ENCODE measurements at places on chromosomes 1 and 21.

DNA sequence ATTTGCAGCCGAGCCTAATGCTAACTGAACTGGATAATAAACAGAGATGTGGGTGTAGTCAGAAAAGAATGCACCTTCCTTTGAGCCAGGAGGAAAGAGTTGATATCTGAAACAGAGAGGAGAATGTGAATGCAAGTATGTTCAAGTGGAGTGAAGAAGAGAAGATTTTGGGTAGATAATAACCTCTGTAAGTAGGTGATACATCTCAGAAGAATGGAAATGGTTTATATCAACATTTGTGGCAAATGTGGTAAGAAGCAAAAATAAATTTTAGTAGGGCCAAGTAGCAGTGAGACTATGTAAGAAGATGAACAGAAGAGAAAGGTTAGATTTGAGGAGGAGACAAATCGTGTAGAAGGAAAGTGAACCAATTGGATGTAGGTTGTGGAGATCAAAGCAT is 1.7 kb upstream of the DNTTIP2 start:
- no peak for DNase-seq

DNA sequence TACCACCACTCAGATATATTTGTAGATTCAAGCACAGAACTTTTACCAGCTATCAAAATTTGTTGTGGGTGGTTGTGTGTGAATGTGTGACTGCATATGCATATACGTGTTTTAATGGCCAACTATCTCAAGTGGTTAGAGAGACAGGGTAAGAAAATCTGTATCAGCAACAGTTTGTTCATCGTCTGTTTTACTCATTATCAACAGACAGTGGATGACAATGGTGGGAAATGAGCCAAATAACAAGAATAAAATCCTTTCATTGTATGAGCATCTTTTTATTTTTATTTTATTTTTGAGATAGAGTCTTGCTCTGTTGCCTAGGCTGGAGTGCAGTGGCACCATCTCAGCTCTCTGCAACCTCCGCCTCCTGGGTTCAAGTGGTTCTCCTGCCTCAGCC is 22.7 kb upstream of the DYNLT5 start:
- DNase-seq, result no peak

- no peak for DNase-seq
Observed at GRCh38 chr1:86227026-86227425, 70.5 kb upstream of the COL24A1 start.

DNA sequence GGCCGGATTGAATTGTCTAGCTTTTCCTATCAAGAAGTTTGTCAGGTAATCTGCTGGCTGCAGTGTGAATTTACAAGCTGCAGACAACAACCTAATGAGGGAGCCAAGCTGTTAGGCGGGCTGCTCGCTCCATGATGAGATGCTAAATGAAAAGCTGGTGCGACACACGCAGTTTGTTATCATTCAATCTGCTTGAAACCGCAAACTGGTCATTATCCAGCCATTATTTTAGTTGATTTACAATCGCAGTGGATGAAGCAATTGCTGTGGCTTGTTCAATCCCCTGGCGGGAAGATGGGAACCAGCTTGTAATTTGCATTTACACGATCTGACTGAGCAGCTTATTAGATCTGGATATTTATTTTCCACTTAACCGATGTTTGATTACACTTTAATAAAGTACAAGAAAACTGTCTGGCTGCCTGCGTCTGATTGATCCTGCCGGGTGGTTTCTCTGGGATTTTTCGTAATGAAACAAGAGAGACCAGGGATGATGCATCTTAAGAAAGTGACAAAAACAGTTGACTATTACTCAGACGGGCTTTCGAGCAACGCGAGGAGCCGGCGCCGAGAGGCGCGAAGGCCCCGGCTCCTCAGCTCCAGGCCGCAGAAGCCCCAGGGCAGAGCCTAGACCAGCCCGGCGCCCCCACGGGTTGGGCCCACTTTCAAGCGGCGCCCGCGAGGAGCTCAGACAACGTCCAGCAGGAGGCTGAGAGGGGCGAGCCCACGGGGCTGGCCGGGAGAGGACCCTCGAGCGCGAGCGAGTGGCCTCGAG is 118.0 kb upstream of the BARHL2 start:
- no peak for DNase-seq

DNA sequence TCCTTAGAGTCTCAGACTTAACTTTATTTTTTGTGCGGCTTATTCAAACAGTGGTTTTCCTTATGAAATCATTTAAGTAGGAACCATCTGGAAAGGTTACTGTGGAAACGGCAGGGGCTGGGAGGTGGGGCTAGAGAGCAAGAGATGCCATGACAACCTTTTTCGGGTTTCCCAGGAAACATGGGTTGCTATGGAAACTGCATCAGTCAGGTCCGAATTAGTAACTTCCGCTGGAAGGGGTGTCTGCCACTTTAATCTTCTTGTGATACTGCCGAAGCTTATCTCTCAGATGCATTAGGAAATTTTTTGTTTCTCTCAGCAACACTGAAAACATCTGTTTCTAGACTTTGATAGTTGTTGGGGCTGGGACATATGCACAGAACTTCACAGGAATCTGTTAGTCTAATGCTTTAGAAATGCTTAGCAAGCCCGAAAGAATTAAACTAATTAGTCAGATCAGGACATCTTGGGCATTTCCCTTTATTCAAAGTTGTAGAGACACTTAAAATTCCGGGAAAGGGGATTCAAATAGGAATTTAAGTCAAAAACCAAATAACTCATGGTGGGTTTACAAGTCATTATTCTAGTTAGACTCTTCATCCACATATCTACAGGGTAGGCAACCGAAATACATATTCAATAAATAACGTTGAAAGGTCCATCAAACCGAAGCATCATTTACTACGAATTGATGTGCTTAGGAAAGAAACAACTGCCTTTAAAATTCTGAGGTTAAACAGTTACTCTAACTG is 2.6 kb downstream of the KCNA3 start:
- DNase-seq, result peak; percentile 39

DNA sequence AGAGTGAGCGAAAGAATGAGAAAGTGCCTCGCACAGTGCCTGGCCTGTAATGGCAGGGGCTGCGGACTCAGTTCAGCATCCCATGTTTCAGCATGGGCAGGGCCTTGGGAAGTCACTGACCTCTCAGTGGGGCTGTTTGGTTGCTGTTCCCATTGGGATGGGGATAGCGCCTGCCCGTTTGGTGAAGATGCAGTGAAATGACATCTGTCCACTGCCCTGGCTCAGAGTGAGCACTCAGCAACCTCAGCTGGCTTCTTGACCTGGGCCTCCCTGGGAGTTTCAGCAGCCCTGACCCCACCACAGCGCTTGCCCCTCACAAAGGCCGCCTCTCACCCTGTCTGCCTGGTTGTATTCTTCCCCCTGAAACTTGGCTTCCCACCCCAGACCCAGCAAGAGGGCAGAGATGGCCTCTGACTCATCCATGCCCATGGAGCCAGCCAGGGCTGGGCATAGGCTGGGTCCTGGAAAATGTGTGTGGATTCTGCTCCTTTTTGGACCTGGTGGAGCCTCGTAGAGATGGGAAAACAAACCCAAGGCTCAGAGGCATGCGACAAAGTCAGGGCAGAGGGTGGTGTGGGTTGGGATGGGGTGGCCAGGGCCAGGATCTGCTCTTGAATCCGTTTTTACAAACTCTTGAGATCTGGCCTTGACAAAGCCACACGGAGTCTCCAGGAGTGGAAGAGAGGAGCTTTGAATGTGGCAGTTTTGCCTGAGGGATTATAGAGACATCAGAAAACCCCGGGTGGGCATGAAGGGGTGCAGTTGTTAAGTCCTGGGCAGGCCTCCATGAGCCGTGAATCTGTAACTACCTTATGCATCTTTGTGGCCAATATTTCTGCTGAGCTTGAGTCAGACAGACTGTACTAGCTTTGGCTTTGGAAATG is 1.2 kb downstream of the XKR8 start:
- no peak for DNase-seq

DNA sequence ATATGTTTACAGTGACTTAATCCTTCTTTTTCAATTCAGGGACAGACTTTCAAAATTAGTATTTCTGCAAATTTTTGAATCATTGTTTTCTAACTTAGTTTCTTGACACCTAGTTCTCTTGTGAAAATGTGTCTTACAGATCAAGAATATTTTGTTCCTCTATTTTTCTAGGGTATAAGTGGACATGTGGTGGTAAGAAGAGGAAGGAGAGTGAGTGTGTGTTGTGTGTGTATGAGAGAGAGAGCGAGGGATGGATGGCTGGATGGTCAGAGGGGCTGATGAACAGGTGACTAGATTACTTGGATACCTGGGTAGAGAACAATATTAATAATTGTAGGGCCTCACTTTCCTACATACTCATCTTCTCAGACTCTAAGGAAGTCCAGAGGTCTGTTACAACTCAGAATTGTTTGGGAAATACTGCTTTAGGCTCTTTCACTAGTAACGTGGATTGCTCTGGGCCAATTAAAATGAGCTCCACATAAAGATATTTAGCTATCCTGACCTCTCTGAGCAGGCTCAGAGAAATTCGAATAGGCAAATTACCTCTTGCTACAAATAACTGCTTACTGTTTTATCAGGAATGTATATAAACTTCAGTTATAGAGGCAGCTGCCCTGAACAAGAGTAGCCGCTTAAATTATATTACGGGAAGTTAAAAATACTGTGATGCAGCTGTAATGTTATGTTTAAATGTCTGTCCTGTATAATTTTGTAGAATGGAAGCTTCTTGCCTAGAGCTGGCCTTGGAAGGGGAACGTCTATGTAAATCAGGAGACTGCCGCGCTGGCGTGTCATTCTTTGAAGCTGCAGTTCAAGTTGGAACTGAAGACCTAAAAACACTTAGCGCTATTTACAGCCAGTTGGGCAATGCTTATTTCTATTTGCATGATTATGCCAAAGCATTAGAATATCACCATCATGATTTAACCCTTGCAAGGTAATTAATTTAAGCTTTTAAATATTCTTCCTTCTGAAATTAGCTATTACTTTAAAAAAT is 19.7 kb downstream of the GPSM2 start:
- DNase-seq, result no peak

DNA sequence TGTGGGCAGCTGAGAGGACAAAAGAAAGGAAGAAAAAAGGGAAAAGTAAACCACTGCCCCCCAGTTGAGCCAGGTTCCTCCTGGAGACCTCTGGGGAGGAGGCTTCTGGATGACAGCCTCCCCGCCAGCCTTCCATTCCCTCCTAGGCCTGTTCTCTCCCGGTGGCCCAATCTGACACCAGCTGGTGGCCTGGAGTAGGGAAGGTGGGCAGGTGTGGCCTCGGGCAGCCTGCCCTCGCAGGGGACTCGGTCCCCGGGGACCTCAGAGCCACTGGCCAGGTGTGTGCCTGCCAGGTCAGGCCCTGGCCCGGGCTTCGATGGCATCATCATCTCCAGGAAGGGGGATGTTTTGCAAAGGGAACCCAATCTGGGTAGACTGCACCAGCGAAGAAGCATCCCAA is 159.0 kb downstream of the CASZ1 start:
- no peak for DNase-seq

DNA sequence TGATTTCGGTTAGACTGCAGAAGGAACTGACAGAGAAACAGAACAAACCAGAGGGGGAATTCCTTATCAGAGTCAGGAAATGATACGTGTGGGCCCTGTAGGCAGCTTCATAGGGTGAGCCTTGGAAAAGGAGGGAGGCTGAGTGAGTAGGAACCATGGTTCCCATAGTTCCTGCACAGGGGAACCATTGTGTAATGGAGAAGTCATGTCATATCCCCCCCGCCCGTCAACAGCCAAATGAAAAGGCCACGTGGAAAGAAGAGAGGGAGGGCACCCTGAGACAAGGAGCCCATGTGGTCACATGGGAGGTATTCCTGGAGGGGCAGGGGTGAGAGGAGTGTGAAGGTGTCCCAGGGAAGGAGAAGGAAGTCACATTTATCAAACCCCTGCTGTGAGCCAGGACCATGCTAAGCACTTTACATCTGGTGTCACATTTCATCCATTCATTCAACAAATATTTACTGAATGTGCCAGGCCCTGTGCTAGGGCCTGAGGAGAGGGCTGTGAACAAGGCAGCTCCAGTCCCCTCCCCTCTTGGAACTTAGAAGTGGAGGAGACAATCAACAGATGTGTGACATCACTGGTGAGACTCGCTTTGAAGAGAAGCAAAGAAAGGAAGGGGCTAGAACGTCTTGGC is 15.7 kb upstream of the FGR start:
- no peak for DNase-seq

- DNase-seq, result no peak
Observed at GRCh38 chr1:203219934-203220333, 9.5 kb downstream of the CHIT1 start.

- peak; percentile 56 for DNase-seq
Observed at GRCh38 chr21:37073417-37074196, 553 bp downstream of the TTC3 start.

DNA sequence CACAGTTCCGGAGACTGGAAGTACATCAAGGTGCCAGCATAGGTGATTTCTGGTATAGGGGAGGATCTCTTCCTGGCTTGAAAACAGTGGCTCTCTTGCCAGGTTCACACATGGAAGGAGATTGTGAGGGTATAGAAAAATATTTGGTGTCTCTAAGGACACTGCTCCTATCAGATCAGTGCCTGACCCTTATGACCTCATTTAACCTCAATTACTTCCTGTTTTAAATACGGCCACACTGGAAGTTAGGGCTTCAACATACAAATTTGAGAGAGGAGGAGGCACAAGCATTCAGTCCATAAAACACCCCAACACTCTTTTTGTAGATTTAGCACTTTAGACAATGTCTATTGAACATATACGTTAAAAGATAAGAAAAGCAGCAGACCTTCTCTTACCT is 37.0 kb downstream of the COL6A1 start:
- DNase-seq, result no peak

DNA sequence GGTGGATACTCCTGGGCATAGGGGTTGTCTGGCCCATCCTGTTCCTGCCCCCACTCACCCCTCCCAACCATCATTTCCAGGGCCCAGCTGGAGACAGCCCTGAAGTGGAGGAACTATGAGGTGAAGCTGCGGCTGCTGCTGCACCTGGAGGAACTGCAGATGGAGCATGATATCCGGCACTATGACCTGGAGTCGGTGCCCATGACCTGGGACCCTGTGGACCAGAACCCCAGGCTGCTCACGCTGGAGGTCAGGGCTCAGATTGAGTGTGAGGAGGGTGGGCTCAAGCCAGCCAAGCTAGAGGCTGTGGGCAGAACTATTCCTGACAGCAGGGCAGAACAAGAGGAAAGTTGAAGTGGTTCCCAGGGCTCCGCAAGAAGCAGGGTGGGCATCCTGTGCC is 14.2 kb downstream of the RHOC start:
- DNase-seq, result no peak

- DNase-seq, result no peak
Observed at GRCh38 chr1:30334767-30335166, 388.6 kb downstream of the MATN1 start.

DNA sequence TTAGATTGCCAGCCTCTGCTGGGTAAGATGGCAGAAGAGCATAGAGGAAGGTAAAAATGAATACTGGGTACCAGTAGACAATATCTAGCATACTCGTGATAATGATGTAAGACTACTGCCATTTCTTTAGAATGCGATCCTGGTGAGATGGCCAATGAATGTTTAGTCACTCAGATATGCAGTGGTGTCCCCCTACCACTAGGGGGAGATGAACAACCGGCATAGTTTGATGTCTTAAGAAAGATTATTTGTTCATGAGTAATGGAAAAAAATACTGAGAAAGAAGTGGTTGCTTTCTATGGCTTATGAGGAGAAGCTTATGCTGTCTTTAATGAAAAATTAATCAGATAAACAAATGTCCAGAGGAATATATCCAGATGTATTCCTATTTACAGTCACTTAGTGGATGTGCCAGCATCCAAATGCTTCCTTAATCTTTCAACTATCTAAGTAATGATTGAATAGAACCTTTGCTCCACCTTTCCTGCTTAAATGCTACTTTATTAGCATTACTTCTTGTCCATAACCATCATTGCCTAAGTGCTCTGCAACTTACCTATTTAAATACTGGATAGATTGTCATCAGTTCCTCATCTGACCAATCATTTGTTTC is 256.6 kb downstream of the ST6GALNAC3 start:
- peak; percentile 5 for DNase-seq

- no peak for DNase-seq
Observed at GRCh38 chr1:14968251-14968851, 185.2 kb upstream of the TMEM51 start.
